Cerebellum (tissue), 4 donors: ENCODE measurements at places on chromosomes 3 and 15. TPM values are rescaled to one million over a fixed set of nuclear protein-coding genes. Genes with fewer than 3 reads are reported as not detected.

The CTXN2 gene
- 1.00 TPM for total RNA-seq

The GJD2 gene
- 9.6 TPM for total RNA-seq

The PLCD1 gene
- 8.4 TPM for total RNA-seq

The FRMD5 gene
- 27.9 TPM for total RNA-seq

DNA sequence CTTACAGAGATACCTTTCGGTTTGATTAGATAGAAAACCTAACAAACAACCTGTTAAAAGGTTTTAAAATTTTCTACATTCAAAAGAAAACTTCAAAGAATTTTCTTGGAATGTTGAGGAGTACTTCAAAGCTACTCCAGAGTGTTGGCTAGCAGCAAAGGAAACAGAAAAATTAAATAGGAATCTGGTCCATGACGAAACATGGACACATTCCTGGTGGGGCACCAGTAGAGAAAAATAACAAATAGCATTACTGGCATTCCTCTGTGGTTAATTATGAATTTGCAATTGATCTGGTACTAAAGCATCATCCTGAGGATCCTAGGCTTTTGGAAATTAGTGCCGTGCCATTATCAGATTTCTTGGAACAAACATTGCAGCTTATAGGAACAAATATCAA, 59.5 kb upstream of the DPPA4 start:
- no peak for DNase-seq

DNA sequence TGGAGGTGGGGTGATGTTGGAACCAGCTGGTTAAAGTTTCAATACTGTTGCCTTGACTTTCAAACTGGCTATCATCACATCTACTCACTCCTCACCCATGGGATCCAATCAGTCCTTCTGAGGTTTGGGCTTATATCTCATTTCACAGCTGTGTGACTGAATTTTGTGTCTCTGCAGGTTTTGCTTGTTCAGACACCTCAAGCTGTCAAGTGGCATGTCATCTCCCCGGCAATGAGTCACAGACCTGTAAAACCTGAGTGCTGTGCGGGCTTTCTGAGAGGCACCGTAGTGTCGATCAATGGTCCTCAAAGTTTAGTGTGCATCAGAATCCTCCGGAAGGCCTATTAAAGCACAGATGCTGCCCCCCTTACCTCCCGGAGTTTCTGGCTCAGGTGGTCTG, 86.4 kb upstream of the RORA start:
- DNase-seq, result no peak

The PIGB gene
- total RNA-seq, result 12.1 TPM

The IL17RE gene
- total RNA-seq, result 0.18 TPM

DNA sequence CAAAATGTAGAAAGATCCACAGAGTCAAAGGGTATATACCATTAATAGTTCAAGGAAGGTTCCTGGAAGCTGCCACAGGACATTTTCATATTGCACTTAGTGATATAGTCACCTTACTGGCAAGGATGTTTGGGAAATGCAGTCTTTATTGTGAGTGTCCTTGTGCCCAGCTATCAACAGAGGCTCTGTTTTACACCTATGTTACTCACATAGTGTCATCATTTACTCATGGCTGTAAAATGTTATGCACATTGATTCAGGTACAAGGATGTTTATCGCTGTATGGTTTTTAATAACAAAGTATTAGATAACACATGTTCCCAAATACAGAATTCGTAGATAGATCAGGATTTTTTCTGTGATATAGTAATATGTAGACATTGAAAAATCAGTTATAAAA, 50.9 kb downstream of the ZPLD1 start:
- DNase-seq, result no peak

The MED12L gene
- 12.8 TPM for total RNA-seq

The HGD gene
- 0.45 TPM for total RNA-seq

DNA sequence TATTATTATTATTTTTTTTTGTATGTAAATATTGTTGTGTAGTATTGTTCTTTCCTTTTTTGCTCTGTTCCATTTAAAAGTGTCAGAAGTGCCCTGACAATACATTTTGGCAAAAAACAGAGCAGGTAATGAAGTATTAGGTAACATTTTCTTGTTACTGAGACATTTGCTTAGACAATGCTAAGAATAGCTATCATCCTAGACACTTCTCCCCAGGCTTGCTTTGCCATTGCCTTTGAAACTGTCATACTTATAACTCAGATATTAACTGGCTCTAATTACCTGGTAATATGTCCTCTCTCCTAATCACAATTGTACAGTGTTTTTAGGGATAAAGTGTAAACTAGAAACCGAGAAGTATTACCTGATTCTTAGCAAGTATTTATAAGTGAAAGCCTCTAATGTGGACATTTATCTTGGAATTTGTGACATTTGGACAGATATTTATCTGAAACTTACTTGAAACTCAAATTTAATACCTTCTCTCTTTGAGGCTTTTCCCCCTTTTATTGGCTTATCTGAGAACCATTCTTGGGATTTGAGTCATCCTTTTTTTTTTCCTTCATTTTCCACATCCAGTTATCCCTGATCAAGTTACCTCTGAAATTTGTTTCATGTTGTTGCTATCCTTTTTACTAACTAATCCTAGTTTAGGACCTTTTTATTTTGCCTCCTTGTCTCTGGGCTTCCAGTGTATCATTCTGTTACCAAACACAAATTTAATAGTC, 13.1 kb downstream of the ARIH1 start:
- DNase-seq, result no peak

DNA sequence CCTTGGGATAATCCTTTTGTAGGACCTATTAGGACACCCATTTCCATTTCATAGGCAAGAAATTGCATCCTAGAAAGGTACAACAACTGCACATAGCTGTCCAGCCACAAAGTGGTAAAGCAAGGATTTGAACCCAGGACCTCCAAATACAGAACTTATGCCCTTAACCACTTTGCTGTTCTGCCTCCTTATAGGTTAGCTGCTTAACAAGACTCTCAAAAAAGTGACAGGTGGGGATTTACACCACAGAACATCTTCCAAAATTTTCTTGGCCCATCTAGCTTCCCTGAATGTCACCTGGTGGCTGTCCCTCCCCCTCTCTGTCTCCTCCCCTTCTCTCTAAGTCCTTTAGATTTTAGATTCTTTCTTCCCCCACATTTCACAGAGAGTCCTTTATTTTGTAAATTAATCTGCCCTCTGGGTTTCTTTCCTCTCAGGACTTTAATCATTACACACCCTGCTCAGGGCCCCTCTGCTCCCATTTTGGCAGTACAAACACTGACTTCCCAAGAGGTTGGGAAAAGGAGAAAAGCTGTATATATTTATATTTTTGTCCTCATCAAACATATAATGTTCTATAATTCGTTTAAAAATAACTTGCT, 120.6 kb downstream of the CPNE4 start:
- DNase-seq, result no peak

DNA sequence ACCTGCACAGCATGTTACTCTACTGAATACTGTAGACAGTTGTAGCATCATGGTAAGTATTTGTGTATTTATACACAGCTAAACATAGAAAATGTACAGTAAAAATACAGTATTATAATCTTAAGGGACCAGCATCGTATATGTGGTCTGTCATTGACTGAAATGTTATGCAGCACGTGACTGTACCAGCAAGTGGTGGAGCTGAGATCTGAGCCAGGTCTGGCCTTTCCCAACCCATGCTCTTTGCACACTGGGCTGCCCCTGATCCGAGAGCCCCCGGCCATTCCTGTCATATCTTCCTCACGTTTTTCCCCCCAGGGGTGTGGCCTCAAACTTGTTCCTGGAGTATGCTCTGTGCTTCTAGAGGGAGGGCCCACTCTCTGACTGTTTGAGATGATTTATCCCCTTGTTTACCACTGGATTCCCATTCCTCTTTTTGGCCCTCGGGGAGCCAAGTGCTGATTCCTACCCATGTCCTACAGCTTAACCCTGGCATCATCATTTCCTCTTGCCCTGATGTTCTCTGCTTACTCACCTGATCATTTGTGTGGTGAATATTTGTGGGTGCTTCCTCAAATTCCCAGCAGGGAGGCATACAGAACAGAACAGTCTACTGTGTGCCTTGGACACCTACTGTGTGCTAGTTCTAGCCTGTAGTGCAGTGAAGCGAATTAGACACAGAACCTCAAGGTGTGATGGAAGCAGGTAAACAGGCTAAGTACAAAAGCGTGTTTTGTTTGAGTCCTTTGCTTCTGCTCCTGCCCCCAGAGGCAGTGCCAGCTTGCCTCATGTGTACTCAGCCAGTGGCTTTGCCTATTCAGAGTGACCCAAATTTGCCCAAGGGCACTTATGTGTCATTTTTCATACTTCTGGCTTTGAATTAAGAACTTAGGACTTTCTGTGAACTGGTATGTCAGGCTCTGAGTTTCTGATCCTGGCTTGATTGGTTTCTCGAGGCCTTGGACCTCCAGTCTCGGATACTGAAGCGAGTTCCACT, 21.0 kb downstream of the CSRNP1 start:
- DNase-seq, result no peak

- no peak for DNase-seq
Measured at GRCh38 chr3:10609134-10609533, 103.7 kb upstream of the ATP2B2 start.

The USF3 gene
- total RNA-seq, result 19.1 TPM

The TRPM1 gene
- not detected for total RNA-seq
